CD4-positive, alpha-beta memory T cell (primary cell): ENCODE measurements at places on chromosomes 5 and 9. TPM values are rescaled to one million over a fixed set of nuclear protein-coding genes. Genes with fewer than 3 reads are reported as not detected.

FCN2 gene
- total RNA-seq: not detected

HBEGF gene
- 0.52 TPM for total RNA-seq

C6 gene
- not detected for total RNA-seq

TRAF1 gene
- 181 TPM for total RNA-seq

EPB41L4A gene
- 1.00 TPM for total RNA-seq

DMAC1 gene
- total RNA-seq: 30.8 TPM

CCNJL gene
- total RNA-seq: not detected

PHF2 gene
- total RNA-seq: 39.2 TPM

KIF27 gene
- 4.7 TPM for total RNA-seq

PSD2 gene
- total RNA-seq: not detected

STXBP1 gene
- 19.9 TPM for total RNA-seq

PCDHB15 gene
- 0.17 TPM for total RNA-seq

PAEP gene
- total RNA-seq: not detected

GRCh38 chr5:159157552-159157951 lies 51.8 kb downstream of the RNF145 start:
- DNase-seq: no peak

DNA sequence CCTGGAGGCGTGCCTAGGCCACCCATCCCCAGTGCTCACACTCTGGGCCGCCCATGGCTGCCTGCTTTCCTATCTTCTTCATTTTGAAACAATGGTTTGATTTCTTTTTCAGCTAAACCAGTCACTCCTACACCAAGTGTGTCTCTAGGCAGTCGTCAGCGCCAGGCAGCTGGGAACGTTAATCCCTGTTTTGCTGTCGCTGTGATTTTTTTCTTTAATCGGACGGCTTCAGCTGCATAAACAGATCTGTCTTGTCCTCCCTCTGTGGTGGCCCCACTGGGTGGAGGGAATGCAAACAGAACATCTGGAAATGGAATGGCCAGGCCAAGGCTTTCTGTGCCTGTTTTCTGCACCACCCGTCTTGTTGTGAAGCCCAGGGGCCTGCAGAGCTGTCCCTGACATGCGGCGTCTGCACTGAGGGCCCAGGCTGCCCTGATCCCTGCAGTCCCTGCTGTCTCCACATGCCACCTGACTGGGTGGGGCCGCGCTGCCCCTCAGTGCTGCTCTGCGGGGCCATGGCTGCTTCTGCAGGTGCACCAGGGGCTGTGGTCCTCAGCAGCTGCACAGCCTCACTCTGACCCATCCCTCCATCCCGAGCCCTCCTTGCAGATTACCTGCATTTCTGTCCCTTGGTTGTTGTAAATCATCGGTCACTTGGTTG lies 51.5 kb downstream of the WNK2 start:
- no peak for DNase-seq

GRCh38 chr5:81537905-81538547 lies 144.1 kb upstream of the ACOT12 start:
- DNase-seq: peak; percentile 53

- peak; percentile 46 for DNase-seq
These were observed 18.4 kb downstream of the LSM11 start for GRCh38 chr5:157761690-157762621.

- DNase-seq: no peak
These were observed 51.1 kb downstream of the P4HA2 start for GRCh38 chr5:132176521-132176945.

DNA sequence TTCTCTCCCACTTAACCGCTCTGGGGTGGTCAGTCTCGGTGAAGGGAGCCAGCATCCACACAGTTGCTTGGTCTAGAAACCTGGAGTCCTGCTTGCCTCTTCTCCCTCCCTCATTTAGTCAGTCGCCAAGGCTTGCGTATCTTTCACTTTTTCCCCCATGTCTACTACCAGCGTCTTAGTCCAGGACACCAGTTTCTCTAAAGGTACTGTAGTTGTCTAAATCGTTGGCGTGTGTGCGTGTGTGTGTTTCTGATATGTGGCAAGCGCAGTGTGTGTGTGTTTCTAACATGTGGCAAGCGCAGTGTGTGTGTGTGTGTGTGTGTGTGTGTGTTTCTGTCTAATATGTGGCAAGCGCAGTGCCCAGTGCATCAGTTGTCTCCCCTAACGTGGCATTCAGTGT lies 641 bp downstream of the ATP6V1G1 start:
- DNase-seq: no peak

GRCh38 chr9:81885602-81886001 lies 42.6 kb upstream of the SPATA31D4 start:
- no peak for DNase-seq

- no peak for DNase-seq
These were observed 234.2 kb downstream of the MCTP1 start for GRCh38 chr5:95050708-95051107.

- no peak for DNase-seq
These were observed 51.4 kb downstream of the MRPL36 start for GRCh38 chr5:1748271-1748670.

DNA sequence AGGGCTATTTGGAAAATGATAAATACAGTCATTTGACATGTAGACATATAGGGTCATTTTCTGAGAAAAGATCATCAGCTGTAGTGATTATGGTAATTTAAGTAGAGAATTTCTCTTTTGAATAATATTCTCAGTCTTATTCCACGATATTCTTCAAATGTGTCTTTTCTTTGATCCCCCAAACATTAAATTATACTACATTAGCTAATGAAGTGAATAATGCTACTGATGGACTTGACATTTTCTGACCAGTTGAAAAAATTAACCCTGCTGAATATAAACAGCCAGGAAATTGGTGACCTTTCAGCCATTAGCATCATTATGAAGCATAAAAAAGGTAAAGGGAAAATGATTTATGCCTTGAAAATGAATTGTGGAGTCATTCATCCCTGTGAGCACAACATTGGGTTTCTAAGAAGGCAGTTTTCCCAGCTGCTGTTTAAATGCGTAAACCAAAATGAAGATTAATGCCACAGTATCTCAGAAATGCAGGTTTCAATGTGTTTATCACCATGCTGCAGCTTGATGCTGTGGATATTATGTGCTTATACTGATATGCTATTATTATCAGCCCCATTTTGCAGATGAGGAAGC lies 489.1 kb downstream of the KCTD16 start:
- DNase-seq: no peak

GRCh38 chr5:90050103-90050502 lies 359.5 kb downstream of the CETN3 start:
- DNase-seq: no peak

- no peak for DNase-seq
These were observed 69.1 kb downstream of the HABP4 start for GRCh38 chr9:96519095-96519494.

GRCh38 chr5:65708145-65708544 lies 13.8 kb downstream of the SGTB start:
- no peak for DNase-seq

DNA sequence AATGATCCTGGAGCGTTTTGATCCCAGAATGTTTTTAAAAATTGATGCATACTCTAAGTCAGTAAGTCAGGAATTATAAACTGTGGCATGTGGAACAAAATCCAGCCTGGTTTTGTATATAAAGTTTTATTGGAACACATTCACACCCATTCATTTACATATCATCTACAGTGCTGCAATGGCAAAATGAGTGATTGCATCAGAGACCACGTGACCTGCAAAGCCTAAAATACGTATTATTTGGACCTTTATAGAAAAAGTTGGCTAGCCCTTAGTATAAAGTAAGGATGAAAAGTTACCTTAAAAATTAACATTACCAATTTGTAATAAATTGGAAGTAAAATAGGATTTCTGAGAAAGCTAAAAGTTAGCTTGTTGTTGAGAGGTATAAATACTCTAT lies 95.0 kb downstream of the PCSK5 start:
- DNase-seq: no peak

- no peak for DNase-seq
These were observed 55.7 kb upstream of the CARTPT start for GRCh38 chr5:71663191-71663969.

GRCh38 chr9:69671879-69672595 lies at the start of gene APBA1:
TSS of gene APBA1 (minus strand) at chr9:69672371.
- DNase-seq: peak; percentile 45

DNA sequence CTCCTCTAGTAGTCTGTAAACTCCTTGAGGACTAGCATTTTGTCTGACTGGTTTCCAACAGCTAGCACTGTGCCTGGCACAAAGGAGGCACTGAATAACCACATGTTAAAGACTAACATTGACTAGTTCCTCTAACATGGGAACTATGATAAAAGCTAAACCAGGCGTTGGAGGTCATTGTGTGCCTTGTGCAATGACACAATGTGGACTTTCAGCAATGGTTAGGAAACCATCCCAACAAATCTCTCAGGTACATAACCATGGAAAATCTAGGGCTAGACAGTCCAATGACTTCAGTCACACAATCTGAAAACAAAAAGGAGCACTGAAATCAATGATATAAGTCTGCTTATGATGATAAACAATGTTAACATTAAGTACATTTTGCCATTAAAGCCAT lies 200.6 kb downstream of the DCP2 start:
- DNase-seq: no peak

GRCh38 chr9:81979196-81979595 lies 9.4 kb upstream of the SPATA31D1 start:
- no peak for DNase-seq

DNA sequence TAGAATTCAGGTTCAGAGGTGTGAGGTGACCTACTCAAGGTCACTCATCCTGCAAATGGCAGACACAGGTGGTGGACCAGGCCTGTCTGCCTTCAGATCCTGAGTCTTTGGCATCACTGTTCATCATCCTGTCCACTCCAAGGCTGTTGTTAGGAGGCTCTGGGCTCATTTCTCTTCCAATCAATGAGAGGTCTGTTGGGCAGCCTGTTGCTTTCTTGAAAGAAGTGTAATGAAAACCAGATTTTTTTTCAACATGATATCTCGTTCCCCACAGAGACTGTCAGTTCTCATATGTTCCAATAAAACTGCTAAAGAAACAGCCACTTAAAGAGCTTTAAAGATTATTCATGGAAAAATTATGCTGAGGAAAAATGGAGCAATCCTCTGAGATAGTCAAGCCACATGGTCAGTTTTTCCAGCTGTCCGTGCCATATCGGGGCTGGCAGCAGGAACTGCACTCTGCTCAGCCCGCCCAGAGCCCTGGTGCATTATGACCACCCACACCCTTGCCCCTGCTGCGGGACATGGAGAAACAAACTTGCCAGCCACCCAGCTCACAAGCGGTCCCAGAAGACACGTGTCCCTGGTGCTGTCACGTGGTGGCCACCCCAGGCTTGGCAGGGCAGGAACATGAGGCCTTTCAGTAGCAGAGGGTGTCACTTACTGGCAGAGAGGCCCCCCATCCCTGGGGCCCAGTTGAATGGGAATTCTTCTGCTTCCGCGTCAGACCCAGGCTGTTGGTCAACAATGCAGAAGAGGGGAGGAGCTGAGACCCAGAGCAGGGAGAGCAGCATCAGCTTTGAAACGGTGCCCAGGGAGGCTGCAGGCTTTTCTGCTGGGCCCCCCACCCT lies 63.7 kb upstream of the ANGPTL2 start:
- no peak for DNase-seq

- peak; percentile 32 for DNase-seq
These were observed 10.4 kb downstream of the PTCH1 start for GRCh38 chr9:95506428-95506677.

DNA sequence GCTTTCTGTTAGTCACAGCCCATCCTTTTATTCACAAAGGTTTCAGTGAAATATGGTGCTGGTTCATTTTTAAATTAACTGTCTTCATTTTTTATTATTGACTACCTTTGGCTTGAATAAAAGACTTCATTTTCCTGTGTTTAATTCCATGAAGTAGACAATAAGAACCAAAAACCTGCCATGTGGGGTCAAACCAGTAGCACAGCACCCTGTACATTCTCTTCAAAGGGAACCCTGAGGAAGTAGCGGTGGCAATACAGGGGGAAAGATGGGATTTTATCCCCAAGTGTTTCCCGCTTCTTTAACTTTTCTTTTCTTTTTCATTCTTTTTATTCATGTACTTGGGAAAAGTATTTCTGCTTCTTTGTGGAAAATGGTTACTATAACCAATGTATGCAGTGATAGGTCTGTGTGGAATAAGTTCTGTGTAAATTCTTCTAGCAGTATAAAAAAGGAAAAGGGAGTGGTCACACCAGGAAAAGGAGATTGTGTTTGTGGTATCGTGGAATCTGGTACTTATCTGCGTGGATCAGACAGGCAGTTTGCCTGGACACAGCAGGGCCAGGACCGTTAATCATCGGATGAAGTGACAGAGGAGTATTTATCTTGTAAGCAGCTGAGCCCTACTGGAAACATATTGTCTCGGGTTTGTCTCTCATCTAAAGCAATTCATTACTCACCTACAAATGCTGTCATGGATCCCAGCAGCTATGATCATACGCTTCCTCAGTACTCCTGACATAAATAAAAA lies 94.2 kb downstream of the PPIC start:
- DNase-seq: no peak

DNA sequence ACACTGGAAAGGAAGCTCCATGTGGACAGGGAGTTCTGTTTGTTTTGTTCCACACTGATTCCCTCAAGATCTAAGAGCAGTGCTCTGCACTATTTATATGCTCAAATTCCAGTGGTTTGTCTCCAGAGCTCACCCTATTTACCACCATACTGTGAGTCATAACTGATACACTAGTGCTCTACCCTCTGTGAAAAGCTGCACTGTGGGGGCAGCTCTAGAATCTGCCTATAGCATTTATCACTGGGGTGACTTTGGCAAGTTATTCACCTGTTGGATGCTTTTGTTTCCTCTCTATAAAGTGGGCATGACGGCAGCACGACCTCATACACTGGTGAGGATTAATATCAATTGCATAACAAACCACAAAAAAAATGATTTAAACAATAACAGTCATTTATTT lies 307.8 kb downstream of the NR2F1-AS1 start:
- no peak for DNase-seq

DNA sequence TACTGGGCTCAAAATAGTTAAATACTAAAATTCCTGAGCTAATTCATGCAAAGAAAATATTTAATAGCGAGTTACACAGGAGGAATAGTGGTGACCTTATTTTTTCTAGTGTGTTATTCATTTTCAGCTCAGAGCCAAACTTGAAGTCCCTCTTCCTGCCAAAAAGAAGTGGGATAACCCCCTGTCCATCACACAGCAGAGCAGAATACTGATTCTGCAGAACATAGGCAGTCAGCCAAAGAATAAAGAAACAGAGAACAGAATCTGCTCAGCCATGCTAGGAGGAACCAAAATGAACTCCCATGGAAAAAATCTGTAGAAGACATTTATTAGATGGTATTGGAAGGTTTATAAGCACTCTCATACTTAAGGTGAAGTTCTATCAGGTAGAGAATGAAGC lies 49.4 kb upstream of the GRIN3A start:
- no peak for DNase-seq

DNA sequence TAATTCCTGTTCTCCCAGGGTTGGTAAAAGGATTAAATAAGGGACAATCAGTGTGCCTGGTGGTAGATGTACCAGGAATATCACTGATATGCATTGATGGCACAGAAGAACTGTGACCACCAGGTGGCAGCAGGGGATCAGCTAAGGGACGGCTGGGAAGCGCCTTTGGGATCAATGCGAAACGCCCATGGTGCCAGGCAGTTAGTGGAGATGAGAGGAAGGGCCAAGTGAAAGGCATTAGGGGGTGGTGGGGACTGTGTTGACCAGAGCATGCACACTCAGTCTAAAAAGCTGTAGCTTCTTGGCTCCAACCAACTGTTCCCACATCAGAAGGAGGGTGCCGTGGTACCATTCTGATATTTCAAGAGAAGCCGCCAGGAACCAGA lies 55.6 kb downstream of the ARHGEF37 start:
- peak; percentile 54 for DNase-seq

- no peak for DNase-seq
These were observed 102.4 kb downstream of the MED27 start for GRCh38 chr9:131977109-131977838.
